T-helper 17 cell (primary cell): ENCODE measurements at places on chromosomes 7 and 10. TPM values are rescaled to one million over a fixed set of nuclear protein-coding genes. Genes with fewer than 3 reads are reported as not detected.
A peak's percentile ranks its signal among the peaks of the same experiment; 100 is the strongest.

KNDC1 gene
- 0.42 TPM for total RNA-seq

GRCh38 chr10:78042752-78043104 lies 9.1 kb downstream of the RPS24 start:
- DNase-seq, result no peak

- DNase-seq, result no peak
Observed at GRCh38 chr7:111045449-111045848, 45.5 kb upstream of the LRRN3 start.

DNA sequence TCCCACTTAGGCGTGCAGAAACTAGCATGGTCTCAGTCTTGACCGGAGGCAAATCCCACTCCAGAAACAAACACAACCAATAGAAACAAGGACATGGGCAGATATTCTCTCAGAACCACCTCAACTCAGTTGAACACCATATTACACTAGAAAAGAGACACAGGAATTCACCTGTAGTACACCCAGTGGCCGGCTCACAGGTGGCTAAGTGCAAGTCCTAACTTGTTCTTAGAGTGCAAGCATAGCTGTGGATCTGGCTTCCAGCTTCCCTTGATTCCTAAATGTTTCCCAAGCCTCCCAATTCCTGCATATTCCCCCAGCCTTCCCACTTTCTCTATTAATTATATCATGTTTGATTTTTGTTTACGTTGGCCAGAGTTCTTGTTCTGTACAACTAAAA lies 164.4 kb downstream of the TPK1 start:
- no peak for DNase-seq

- DNase-seq, result no peak
Observed at GRCh38 chr7:130387628-130388403, 7.5 kb downstream of the CPA1 start.

DNA sequence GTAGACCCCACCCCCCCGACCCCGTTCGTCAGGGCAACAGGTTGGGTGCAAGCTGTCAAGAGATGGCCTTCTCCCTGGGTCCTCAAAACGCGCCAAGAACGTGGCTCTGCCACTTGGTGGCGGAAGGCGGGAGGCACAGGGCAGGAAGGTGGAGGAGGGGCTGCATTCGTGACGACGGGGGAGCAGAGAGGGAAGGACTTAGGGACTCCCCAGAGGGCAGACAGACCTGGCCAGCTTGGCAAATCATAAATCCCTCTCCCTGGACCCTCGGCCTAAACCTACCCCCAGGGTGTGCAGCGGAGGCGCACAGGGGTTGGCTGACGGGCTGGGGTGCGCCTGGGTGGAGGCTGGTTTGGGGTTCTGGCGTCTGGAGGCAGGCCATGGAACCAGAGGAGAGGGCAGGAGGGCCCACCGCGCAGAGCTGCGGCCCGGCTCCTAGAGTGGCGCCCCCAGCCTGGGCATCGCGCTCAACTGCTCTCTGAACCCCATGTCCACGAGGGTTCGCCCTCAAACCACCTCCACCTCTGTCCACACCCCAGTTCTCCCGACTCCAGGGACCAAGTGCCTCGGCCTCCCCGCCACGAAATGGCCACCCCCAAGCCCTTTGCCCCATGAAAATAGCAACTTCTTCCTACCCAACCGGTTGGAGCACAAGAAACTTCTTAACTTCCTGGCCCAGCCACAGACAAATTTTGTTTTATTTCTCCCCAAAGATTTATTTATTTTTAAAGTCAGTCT lies 10.8 kb upstream of the GATA3 start:
- peak; percentile 37 for DNase-seq

- DNase-seq, result no peak
Observed at GRCh38 chr10:11875494-11876281, 52.5 kb downstream of the PROSER2 start.

PSPH gene
- 1.4 TPM for total RNA-seq

- DNase-seq, result no peak
Observed at GRCh38 chr7:50869108-50869725, 86.5 kb upstream of the GRB10 start.

- no peak for DNase-seq
Observed at GRCh38 chr7:155533827-155534690, 12.3 kb downstream of the CNPY1 start.

SORCS1 gene
- not detected for total RNA-seq

CNTNAP2 gene
- not detected for total RNA-seq

ADAM22 gene
- 3.0 TPM for total RNA-seq

BUB3 gene
- 111 TPM for total RNA-seq

GIMAP1 gene
- total RNA-seq, result 14.1 TPM

SNCG gene
- total RNA-seq, result not detected

KCNIP2 gene
- total RNA-seq, result 4.1 TPM

DNA sequence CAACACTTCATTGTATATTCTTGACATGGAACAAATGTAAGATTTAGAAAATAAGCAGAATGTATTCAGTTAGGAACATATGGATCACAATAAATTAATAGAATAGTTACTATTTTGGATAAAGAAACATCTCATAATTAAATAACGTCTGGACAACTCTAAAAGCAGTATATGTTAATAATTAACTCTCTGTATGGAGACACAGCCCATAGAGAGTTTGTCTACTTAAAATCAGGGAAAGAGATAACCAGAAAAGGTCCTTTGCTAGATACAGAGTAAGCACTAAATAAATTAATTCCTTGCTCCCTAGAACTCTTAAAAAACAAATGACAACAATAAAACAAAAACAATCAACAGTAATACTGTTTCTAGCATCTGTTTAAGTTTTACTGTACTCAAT lies 184.4 kb upstream of the THSD7A start:
- no peak for DNase-seq

- no peak for DNase-seq
Observed at GRCh38 chr7:45524445-45524844, 49.7 kb upstream of the ADCY1 start.

- DNase-seq, result no peak
Observed at GRCh38 chr7:51797371-51797770, 480.8 kb upstream of the COBL start.

DNA sequence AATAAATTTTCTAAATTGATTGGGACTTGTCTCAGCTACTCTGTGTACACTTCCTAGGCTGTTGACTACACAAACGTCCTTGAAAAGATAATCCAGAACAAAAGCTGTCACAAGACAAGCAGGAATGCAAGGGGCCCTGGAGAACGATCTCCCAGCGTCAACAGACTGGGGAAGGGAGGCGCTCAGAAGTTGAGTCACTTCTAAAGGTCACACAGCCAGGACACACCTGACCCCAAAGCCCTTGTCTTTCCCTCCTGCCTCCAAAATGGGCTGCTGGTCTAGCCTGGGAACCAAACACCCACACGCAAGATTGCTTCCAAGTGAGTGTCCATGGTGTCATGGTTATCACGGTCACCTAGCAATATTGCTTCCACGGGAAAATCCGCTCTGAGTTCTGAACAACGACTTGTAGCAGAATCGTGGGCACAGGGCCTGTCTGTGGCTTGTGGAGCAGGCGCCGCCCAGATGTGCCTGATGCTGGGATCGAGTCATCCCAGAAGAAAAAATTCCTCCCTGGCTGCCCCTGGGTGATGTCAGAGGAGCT lies 49.8 kb downstream of the SPOCK2 start:
- no peak for DNase-seq

DNA sequence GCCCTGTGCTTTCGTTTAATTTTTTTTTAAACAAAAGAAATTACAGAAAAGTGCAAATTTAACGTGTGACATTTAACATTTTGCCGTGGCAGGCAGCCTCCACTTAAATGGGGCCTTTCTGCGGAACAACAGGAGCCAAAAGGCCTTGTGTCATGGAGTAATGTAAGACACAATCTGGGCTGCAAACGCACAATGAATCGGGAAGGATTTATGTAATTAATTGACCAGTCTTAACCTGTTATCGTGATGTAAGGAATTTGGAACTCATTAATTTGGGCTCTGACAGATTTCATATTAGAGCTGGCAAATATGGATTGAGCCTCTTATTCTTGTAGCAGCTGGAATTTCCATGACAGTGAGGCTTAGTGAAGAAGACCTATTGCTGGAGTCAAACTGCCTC lies 86.4 kb downstream of the SNX10 start:
- no peak for DNase-seq

- no peak for DNase-seq
Observed at GRCh38 chr7:81366546-81366945, 403.3 kb downstream of the HGF start.

GRCh38 chr10:118968060-118968459 lies 61.5 kb upstream of the NANOS1 start:
- DNase-seq, result no peak

TBATA gene
- not detected for total RNA-seq

DNA sequence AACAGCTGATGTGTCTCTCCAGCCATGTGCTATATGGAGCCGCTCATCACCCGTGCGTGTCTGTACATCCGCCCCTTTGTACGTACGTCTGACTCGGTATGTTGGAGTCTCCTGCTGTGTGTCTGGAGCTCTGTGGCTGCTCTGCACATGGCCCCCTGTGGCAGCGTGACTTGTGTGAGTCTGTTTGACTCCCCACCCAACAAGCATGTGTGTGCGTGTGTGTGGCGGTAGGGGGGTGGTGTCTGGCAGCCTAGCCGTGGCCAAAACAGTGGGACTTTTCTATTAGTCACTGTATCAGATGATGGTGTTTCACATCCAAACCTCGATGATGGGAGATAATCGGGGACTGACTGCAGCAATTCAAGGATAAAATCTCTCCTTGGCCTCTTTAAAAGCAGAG lies 94.1 kb downstream of the COL13A1 start:
- DNase-seq, result no peak

MMP21 gene
- 0.29 TPM for total RNA-seq

GRCh38 chr7:124764847-124765400 lies 668 bp downstream of the GPR37 start:
- no peak for DNase-seq

- DNase-seq, result no peak
Observed at GRCh38 chr7:16421333-16422102, at the start of gene CRPPA. TSS of gene CRPPA (minus strand) at chr7:16421538. CDS start at chr7:16421322, 216 bp downstream.

CCDC146 gene
- 14.7 TPM for total RNA-seq

- DNase-seq, result no peak
Observed at GRCh38 chr10:14616955-14617730, 157.6 kb downstream of the FAM107B start.

DNA sequence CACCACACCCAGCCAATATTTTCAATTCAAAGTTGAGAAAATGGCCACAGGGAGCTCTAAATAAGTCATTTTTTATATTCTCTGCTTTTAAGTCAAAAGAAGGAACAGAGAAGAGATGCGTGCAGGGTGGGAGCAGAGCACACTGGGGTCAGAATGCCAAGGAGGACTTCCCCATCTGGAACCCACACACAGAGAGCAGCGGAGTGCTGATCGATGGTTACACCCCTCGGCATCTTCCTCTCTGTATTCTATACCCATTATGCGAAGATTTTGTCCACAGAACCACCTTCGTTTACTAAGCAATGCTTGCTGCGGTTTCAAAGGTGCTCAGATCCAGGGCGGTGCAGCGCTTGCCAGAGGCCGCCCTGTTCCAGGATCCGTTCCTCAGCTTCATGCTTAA lies 91.3 kb upstream of the RHEB start:
- no peak for DNase-seq

FGF8 gene
- not detected for total RNA-seq

CDNF gene
- 0.62 TPM for total RNA-seq

GRCh38 chr7:91554883-91555282 lies 290.6 kb downstream of the FZD1 start:
- DNase-seq, result no peak

EVX1 gene
- total RNA-seq, result 0.21 TPM

DNA sequence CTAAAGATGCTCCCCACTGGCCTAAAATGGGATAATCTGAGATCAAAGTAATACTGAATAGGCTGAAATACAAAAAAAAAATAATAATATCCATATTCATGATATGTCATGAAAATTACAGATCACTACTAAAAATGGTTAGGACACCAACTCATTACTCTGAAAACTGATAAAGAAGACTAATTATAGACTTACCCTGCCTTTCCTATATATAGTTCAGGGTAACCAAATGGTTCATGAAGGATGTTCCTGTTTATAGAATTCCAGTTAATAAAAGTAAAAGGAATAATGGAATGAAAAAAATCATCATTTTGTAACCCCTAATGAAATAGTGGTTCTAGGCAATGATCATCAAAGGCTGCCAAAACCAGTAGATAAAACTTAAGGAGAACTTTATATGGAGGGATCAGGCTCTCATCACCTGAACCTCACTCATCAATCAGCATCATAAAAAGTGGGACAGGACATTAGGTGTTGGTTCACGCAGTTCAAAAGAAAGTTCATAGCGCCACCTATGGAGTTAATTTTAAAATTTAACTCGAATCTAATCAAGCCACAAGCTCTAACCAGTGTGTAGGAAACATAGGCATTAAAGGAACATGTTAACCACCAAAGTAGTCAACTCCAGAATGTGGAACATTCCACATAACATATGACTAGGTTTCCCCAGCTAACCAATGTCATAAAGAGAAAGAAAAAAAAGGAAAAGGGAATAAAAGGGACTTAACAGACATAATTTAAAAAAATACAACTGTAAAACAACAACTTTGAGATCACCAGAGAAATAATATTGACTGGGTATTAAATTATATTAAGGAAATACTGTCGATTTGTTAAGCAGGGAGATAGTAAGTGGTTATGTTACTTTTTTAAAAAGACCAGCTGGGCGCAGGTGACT lies 35.7 kb downstream of the P4HA1 start:
- no peak for DNase-seq

DNA sequence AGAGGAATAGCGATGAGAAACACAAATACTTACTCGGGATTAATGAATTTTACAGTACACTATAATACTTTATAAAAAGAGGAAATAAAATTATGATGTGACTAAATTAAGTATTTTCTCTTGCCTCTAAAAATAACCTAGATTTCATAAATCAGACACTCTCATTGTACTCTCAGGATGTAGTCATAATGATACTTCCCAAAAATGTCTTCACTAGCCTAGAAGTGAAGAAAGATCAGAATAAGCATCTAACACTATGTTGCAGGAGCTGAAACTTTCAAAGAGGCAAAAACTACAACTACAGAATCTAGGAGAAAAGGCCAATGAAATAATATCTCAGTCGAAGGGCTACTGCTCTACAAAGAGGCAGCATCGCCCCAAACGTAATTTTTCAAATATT lies 49.4 kb downstream of the DNAJC1 start:
- no peak for DNase-seq

- DNase-seq, result no peak
Observed at GRCh38 chr10:12795315-12796110, 206.0 kb downstream of the CCDC3 start.

DNA sequence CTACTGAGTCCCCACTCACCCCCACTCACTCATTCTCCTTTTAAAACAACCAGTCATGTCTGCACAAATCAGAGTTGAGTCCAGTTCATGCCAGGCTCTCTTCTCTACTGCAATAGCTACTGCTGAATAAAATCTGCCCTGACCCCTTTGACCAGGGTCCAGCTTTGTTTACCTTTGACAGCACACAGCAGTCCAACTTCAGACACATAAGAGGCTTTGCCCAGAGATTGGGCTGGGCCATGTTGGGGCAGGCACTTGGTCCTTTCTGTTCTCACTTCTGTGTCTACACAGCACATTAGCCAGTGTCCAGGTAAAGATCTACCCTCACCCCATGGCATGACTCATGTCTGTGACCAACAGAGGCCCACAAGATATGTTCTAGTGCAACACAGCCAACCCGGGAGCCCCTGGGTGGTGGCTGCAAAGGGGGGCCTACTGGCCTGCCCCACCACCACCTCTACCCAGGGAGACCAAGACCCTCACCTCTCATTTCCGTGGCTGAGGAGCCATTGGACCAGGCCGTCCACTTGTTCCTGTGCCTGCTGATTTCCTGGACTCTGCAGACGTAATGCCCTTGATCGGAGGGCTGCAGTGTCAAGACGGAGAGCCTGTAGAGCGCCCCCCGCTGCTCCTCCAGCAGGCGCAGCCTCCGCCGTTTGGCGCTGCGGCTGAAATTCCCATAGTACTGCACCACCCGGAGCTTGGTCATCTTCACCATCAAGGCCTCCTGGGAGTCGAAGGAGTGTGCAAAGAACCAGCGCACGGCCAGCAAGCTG lies 8.0 kb downstream of the VSTM4 start:
- no peak for DNase-seq
